ENCODE measurements at places on chromosomes 3 and 15. TPM values are rescaled to one million over a fixed set of nuclear protein-coding genes. Genes with fewer than 3 reads are reported as not detected.

GRCh38 chr3:107574650-107575049 is 51.9 kb downstream of the BBX start:
- no peak for DNase-seq

Gene GP9
- not detected for total RNA-seq

Gene MUC13
- not detected for total RNA-seq

DNA sequence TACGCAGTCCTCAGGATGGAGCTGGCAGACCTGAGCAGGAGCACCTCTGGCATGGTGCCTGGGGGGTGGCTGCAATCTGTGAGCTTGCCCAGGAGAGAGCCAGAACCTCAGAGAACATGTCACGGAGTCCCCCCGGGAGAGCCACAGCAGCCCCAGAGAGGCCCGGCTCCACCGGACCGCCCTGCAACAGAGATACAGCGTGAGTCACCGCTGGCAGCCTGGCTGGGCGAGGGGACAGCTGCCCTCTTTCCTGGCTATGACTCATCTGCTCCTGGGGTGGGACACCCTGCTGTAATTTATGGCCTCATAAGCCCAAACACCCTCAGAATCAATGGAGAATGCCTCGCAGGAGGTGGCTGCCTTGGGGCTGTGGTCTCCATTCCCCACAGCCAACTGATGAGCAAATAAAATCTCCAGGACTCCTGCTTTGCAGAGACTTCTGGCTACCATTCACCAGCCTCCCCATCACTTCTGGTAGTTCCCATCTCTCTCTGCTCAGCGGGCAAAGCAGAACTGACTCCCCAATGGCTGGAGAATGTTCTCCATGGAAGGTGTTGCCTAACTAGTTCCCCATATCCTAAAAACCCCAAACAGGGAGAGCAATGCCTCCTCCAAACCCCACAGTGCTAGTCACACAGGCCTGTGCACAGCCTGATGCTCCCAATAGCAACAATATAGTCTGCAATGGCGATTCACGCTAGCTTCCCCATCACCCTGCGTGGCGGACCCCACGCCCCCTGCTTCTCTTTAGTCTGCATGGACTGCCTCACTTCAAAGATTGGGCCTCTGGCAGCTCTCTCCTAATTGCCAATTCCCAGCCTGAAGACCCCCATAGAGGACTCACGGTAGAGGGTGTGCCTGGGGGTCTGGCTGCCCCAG is 21.6 kb downstream of the ACSBG1 start:
- DNase-seq = no peak

Gene RLBP1
- total RNA-seq = not detected

DNA sequence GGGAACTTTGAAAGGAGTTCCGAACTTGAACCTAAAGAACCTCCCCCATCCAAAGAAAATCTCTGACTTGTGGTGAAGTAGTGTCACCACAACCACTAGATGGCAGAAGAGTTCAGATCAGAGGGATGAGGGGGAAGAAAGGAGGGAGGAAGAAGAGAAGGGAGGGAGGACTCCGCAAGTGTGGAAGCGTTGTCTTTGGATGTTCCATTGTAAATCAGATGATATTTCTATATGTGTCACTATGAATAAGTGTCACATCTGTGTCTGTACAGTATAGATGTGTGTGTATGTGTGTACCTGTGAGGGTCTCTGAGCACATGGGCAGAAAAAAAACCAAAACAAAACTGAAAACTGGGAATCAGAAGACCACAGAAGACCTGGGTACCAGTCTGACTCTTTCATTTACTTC is 16.9 kb downstream of the SLC24A1 start:
- DNase-seq = no peak

Measured in omental fat pad (tissue), 4 donors.